Cortex of kidney (tissue), 1 donor: ENCODE measurements at places on chromosomes 11 and 22.

GRCh38 chr11:84890676-84891075, 736.5 kb downstream of the DLG2 start:
- no peak for DNase-seq

GRCh38 chr11:119612814-119613213, 116.2 kb downstream of the NECTIN1 start:
- no peak for DNase-seq

- DNase-seq = no peak
Observed at GRCh38 chr22:20763630-20764470, 10.1 kb upstream of the SERPIND1 start.

- no peak for DNase-seq
Observed at GRCh38 chr11:19332476-19332875, 91.7 kb upstream of the E2F8 start.

GRCh38 chr11:73320763-73321603, 12.9 kb downstream of the ARHGEF17 start:
- no peak for DNase-seq

DNA sequence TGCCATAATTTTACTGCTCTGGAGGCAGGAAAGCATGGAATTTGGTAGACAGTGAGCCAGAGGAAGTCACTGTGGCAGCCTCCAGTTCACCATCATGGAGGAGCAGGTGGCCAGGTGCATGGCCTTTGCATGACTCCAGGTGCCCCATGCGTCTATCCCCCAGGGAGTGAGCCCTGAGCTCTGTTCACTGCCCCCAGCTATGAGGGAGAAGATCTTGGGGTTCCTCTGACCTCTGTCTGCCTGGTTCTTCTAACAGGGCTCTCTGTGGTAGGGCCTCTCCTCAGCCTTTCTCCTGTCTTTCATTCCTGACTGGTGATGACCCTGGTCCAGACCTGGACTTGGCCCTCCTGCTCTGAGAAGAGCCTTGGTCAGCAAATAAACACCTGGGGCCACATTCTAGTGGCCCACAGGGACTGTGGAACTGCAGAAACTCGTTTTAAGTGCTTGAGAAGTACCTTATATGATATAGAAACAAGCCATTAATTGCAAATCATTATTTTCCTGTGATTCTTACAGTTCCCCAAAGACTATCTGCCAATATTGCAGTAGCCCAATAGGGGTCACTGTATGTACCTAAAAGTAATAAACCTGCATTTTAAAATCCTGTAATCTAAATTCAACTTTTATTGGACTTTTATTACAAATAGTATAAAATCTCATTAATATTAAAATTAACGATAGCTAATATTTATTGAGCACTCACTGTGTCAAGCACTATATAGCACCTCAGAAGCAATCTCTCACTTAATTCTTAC, 120.0 kb upstream of the SYT13 start:
- DNase-seq = no peak
